ENCODE measurements at places on chromosomes 6 and 20.

DNA sequence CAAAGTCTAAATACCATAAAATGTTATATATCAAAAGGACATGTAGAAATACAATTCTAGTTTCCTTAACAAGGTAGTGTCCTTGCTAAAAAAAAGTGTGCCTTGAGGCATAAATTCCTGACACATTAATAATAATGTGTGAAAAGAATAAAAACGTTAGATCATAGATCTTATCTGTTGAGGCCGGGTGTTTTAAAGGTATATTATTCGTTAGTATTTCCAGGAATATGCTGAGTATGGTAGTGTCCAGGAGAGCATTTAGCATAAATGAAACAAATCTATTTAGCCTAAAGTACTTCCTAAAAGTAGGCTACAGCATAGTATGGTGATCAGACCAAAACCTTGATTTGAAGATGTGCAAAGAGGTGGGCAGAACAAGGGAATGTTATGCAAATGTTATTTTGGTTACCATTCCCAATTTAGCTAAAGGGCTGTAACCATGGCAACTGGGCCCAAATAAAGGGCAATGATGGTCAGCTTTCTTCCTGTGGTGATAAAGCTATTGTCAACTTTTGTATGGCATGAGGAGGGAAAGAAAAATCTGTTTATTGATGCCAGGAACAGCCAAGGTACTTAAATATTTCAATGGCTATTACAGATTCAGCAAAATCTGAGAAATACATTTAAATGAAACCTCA, 18.9 kb downstream of the MKKS start:
- DNase-seq: no peak

DNA sequence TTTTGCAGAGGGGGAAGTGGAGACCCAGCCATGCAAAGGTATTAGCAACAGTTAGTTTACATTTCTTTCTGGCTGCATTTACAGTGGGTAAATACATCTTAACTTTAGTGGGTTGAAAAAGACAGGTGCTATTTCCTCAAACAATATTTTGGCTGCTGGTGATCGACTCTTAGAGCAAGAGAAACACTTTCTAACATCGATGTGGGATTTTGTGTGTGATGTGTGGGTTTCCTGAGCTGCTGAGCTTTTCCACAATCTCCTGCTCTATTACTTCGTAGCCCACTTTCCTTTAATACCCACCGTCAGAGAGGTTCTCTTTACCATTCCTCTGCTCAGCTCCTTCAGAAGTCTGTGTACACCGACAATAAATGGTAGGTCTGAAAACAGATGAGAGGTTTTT, 339.0 kb downstream of the NRN1 start:
- no peak for DNase-seq

DNA sequence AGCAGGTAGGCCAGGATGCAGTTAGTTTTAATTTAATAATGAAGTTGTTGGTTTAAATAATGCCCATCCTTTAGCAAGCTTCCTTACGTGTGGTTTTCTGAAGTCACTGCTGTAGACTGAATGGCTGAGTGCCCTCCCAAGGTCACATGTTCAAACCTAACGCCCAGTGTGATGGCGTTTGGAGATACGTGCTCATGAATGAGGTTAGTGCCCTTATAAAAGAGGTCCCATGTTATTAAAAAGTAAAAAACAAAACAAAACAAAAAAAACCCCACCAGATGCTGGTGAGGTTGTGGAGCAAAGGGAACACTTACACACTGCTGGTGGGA, 16.3 kb downstream of the LRP11 start:
- DNase-seq: no peak

- no peak for DNase-seq
These were observed 113.5 kb upstream of the PHACTR1 start for GRCh38 chr6:12602951-12603672.

All from activated T-cell treated with anti-CD3 and anti-CD28 coated beads, Interleukin-2, amount 50 U/mL, for 1 hour (primary cell).